ENCODE measurements at places on chromosomes 7 and 10.

DNA sequence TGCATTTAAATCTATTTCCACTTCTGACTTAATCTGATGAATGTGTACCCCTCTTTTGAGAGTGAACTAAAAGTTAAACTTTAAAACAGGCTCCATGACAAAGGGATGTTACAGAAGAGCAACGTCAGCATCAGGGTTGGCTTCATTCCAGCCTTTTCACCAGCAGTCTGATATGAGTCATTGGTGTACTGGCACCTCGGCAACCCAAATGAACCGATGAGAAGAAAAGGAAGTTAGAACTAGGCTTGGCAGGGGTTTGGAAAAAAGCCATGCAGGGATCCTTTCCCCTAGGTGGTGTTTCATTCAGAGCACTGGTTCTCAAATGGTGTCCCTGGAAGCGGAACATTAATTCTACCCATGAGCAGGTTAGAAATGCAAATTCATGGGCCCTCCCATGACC is 53.6 kb downstream of the SEC61G start:
- DNase-seq: peak; percentile 1

GRCh38 chr7:47795631-47796030 is 152.6 kb downstream of the PKD1L1 start:
- no peak for DNase-seq

DNA sequence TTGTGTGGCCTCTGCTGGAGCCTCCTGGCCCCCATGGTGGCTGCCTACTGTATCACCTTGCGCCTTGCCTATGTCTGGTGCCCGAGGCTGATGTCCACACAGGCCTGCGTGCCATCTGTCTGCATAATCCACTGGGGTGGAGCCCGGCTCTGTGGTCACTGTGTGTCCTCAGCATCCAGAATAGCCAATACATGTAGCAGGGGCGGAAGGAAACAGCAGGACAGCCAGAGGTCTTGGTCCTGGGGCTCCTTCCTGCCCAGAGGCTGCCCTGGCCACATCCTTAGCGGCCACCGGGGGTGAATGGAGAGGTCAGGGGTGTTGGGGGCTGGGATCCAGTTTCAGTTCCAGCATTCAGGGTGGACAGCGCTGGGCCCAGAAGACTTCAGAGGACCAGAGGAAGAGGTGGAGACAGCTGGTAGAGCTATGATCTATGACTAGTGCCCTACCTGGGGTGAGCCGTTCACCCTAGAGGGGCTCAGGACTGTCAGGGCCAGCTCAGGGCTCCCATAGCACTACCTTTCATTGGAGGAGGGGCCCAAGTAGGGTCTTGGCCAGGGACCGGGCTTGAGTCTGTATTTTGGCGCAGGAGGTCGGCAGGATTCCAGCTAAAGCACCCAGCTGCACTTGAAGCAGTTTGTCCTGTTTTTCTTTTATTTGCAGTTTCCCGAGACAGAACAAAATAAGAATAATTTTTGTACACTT is 15.9 kb downstream of the YKT6 start:
- DNase-seq: no peak

DNA sequence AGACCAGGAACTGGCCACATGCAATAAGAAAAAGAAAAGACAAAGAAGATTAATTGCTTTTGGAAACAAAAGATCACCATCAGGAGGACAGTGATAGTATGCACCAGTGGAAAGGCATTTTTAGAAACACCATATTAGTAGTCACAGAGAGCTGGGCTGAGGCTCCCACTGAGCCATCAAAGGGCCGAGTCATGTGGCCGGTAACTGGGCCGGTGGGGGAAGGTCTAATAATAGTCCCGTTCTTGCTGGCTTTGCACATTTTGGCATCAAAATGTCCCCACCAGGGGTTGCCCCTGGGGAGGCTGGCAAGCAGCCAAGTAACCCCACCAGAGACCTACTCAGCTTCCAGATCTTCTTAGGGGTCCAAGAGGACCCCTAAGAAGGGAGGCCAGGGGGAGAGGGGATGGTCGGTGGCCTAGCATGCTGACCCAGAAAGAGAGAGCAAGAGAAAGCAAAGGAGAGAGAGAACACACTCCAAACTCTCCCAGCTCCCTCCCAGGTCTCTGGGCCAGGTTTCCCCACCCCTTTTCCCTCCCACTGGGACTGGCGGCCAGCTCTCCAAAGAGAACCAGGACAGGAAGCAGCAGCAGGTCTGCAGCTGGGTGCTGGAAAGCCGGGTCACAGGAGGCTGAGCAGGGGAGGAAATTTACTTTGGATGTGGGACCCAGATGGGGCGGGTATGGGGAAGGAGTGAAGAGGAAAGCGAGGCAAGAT is 70.2 kb upstream of the FGFR2 start:
- no peak for DNase-seq

DNA sequence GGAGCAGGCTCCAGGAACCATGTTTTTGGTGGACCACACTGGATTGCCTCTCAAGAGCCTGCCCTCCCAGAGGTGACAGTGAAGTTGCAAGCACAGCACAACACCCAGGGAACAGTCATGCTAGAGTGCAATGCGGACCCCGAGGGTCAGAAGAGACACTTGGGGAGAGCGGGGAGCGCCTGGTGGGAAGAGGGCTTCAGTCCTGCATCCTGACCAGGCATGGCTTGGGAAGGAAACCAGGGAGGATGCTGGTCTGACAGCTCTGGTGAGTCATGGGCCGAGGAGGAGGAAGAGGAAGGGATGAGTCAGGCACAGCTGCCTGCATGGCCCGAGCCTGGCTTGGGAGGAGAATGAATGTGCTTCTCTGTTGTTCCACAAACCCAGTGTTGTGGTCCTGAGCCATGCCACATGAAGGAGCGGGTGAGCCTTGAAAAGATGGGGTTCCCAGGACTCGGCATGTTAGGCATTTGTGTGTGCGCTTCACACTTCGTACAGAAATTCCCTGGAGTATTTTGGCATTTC is 29.5 kb upstream of the ANKRD2 start:
- peak; percentile 83 for DNase-seq

- peak; percentile 61 for DNase-seq
These were observed 158.2 kb downstream of the ARHGAP12 start for GRCh38 chr10:31770307-31770902.

DNA sequence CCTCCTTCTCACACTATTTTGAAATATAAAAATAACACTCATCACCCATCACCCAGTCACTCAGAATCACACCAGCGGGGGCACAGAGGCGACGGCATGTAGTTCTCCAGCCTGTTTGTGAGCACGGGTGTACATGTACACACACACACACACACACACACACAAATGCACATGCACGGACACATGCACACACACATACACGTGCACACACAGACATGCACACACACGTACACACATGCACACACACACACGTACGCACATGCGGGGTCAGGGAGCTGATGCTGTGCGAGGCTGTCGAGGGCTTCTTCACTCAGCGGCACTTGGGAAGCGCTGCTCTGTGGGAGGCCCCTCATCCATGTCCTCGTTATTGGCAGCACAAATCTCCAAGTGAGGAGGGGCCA is 178.8 kb downstream of the ELFN1 start:
- no peak for DNase-seq

GRCh38 chr10:49418328-49418727 is 22.4 kb upstream of the DRGX start:
- no peak for DNase-seq

- DNase-seq: no peak
These were observed 42.1 kb upstream of the TMEM196 start for GRCh38 chr7:19815546-19815945.

- no peak for DNase-seq
These were observed 9.2 kb downstream of the MKI67 start for GRCh38 chr10:128116851-128117615.

DNA sequence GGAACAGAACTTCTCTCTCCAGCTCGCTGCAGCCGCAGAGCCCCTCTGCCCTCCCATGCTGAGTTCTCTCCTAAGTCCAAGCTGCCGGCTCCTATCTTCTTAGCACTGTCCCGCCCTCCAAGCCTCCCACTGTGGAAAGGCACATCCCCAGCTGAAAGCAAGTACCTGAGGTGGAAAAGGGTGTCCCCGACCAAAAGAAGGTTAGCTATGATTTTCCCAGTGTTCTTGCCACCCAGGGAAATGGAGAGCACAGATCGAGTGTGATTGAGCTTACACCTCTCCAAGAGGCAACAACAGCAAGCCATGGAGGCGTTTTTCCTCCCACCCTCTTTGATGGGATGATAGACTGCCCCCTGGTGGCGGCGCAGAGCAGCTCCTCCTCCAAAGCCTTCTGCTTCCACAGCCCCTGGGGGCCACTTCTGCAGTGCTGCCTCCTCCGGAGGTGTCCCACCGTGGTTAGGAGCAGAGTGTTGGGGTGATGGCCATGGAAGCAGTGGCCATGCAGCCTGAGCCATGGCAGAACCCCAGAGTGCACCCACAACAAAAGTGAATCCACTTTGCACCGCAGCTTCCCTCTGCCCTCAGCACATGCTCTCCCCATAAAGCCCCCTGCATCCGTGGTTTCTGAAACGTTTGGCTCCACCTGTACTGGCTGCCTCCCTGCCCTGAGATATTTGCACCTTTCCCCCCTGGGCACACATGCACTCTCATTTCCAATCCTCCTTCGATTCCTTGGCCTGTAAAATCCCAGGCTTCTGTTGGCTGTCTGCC is 143.1 kb upstream of the STK17A start:
- DNase-seq: peak; percentile 70

- DNase-seq: no peak
These were observed 133.4 kb upstream of the LRRTM3 start for GRCh38 chr10:66792441-66792840.

DNA sequence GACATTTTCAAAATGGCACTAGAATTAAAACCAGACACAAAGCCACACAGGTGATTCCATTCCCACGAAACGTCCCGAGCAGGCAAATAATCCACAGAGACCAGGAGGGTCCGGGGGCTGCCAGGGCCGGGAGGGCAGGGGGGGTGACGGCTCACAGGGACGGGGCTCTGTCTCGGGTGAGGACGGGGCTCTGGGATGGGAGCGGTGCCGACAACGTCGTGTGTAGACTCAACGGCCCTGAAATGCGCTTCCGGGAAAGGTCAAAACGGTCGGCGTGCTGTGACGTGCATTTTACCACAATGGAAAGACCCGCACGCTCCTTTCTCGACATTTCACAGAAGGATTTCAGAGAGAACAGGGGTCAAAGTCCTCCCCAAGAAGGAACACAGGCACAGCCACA is 63.3 kb upstream of the PDGFA start:
- DNase-seq: peak; percentile 13

GRCh38 chr7:100127866-100128636 is 1.3 kb downstream of the MBLAC1 start:
- DNase-seq: peak; percentile 33

- no peak for DNase-seq
These were observed 137.7 kb downstream of the SEMA3C start for GRCh38 chr7:80781146-80781545.

GRCh38 chr10:69957886-69958555 is 94.6 kb upstream of the MACROH2A2 start:
- peak; percentile 56 for DNase-seq

Measured in activated CD4-positive, alpha-beta T cell treated with anti-CD3 and anti-CD28 coated beads, Interleukin-2, Interleukin-6, amounts not matched to agents 100 ng/mL and 50 ng/mL, durations not matched to agents 16 hours and 8 hours (primary cell).